ENCODE measurements at places on chromosomes 1 and 21. TPM values are rescaled to one million over a fixed set of nuclear protein-coding genes. Genes with fewer than 3 reads are reported as not detected.

GRCh38 chr1:11514366-11514765 lies 35.4 kb downstream of the DISP3 start:
- no peak for DNase-seq
- H3K4me1 ChIP-seq: no peaks in the 10 kb centered on the region

- no peaks in the 10 kb centered on the region for H3K27me3 ChIP-seq
- H3K27ac ChIP-seq: peak within 1 kb of the TSS; percentile 99
- H3K36me3 ChIP-seq: no peaks in the 10 kb centered on the region
- peak; percentile 100 for DNase-seq
- H3K4me1 ChIP-seq: peaks cover 34% of the 10 kb centered on the region
- H3K4me3 ChIP-seq: peak within 1 kb of the TSS; percentile 73
Observed at GRCh38 chr1:22052115-22053016, at the start of gene CDC42. TSS of gene CDC42 (plus strand) at chr1:22052709. CDS start at chr1:22078479, 25,770 bp downstream.

DNA sequence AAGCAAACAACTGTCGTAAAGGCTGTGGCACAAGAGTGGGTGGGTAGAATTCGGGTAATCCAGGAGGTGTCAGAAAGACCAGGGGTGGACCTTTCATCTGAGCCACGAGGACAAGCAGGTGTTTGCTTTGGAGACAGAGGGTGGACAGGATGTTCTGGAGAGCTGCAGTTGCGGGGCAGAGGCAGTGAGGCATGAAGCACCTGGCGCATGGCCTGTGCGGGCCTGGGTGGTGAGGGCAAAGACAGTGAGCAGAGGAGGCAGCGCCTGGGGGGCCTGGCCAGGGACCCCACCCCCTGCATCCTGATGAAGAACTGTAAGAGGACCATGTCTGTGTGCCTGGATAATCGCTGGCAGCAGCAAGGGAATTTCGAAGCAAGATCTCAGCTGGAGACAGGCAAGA lies 24.9 kb downstream of the KIF26B start:
- no peak overlapping the region for H3K4me3 ChIP-seq
- no peaks in the 10 kb centered on the region for H3K36me3 ChIP-seq
- H3K27ac ChIP-seq: no peak overlapping the region

- H3K27ac ChIP-seq: no peak overlapping the region
- H3K4me1 ChIP-seq: peaks cover 9% of the 10 kb centered on the region
- no peaks in the 10 kb centered on the region for H3K36me3 ChIP-seq
- peaks cover 28% of the 10 kb centered on the region for H3K27me3 ChIP-seq
- H3K4me3 ChIP-seq: no peak overlapping the region
Observed at GRCh38 chr1:32878183-32878582, 7.5 kb upstream of the FNDC5 start.

- no peak overlapping the region for H3K27ac ChIP-seq
- peaks cover 19% of the 10 kb centered on the region for H3K36me3 ChIP-seq
- no peaks in the 10 kb centered on the region for H3K27me3 ChIP-seq
- no peak for DNase-seq
- peaks cover 11% of the 10 kb centered on the region for H3K4me1 ChIP-seq
Observed at GRCh38 chr1:153649137-153649862, 9.2 kb upstream of the SNAPIN start.

- H3K36me3 ChIP-seq: no peaks in the 10 kb centered on the region
- no peak overlapping the region for H3K4me3 ChIP-seq
- H3K4me1 ChIP-seq: no peaks in the 10 kb centered on the region
Observed at GRCh38 chr1:213564215-213564659, 423.5 kb upstream of the PROX1 start.

DNA sequence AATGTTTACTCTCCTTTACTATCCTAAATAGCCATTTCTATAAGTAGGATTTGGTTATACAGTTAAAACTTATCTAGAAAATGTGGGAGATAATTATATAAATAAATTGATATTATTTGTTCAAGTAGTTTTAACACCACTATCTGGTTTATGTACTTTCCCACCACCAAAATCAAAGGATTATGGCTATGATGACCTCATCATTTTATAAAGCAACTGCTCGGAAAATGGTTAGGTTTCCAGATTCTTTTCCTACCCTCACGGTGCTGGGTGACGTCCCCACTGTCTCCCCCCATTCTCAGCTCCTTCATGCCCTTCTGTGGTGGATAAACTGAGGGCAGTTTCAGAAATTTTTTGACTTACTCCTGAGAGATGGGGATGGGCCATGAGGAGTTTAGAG lies 1011.8 kb upstream of the ADGRL4 start:
- H3K27ac ChIP-seq: no peak overlapping the region
- no peaks in the 10 kb centered on the region for H3K36me3 ChIP-seq
- H3K27me3 ChIP-seq: no peaks in the 10 kb centered on the region
- no peak overlapping the region for H3K4me3 ChIP-seq

DNA sequence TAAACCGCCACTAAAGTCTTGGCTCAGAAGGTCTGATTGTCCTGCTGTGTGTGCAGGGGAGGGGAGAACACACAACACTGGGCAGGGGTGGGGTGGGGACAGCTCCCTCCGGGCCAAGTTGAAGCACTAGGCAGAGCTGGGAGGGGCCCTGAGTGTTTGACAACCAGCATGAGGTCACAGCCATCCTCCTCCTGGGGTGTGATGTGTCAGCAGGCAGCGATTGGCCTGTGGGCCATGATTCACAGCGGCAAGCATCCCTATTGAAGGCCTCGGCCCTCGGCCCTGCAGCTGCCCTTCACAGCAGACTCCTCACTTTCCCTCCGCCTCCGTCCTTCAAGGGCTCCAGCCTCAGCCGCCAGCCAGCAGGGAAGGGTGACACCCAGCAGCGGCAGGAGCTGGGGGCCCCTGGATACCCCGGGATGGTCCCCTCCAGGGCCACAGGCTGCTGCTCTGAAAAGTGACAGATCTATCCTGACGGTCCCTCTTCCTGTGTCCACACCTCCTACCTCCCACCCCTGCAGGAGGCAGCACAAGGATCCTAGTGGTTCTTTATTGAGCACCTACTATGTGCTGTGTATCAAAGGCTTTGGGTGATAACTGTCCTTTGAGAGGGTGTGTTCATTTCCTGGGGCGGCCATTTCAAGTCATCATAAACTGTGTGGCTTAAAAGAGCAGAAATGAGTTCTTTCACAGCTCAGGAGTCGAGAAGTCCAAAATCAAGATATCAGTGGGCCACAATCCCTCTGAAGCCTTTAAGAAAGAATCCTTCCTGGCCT lies 66.0 kb upstream of the SLC25A33 start:
- H3K36me3 ChIP-seq: no peaks in the 10 kb centered on the region
- H3K27me3 ChIP-seq: peaks cover 5% of the 10 kb centered on the region
- H3K4me1 ChIP-seq: no peaks in the 10 kb centered on the region
- no peak overlapping the region for H3K27ac ChIP-seq
- DNase-seq: no peak

GRCh38 chr1:21084111-21084810 lies 92.4 kb downstream of the EIF4G3 start:
- peaks cover 28% of the 10 kb centered on the region for H3K36me3 ChIP-seq
- H3K4me1 ChIP-seq: peaks cover 4% of the 10 kb centered on the region
- no peak overlapping the region for H3K4me3 ChIP-seq
- no peaks in the 10 kb centered on the region for H3K27me3 ChIP-seq
- H3K27ac ChIP-seq: no peak overlapping the region

GRCh38 chr1:218388591-218388990 lies 43.5 kb downstream of the TGFB2 start:
- H3K36me3 ChIP-seq: no peaks in the 10 kb centered on the region
- H3K4me3 ChIP-seq: no peak overlapping the region
- no peaks in the 10 kb centered on the region for H3K4me1 ChIP-seq
- no peak for DNase-seq
- H3K27me3 ChIP-seq: peaks cover 8% of the 10 kb centered on the region

GRCh38 chr1:151881479-151881878 lies 27.8 kb downstream of the THEM4 start:
- H3K27me3 ChIP-seq: no peaks in the 10 kb centered on the region
- H3K4me1 ChIP-seq: no peaks in the 10 kb centered on the region
- peaks cover 19% of the 10 kb centered on the region for H3K36me3 ChIP-seq
- no peak for DNase-seq

DNA sequence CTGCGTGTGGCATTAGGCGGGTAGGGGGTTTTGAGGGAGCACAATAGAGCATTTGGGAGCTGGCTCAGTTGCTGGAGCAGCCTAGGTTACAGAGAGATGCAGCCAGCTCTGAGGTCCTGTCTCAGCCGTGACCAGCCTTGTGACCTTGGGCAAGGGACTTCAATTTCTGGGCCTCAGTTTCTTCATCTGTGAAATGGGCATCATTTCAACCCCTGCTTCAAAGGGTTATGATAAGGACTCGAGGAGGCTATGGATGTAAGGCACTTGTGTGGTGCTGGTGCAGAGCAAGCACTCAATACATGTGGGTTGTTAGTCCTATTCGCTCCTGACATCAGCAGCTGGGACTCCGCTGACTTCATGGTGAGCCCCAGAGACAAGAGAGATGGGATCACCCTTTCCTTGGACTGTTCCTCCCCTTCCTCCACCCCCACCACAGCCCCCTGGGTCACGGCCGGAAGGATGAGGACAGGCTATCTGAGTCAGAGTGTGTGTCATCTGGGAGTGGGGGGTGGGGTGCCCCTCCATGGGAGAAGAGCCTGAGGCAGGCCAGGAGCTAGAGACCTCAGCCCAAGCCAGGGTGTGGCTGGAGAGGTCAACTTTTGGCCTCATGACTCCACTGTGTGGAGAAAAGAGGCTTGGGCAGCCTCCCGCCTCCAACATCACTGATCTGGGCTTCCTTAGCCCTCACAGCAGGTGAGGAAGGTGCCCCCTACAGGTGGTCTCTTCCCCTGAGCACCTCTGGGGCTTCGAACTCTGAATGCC lies 71.4 kb upstream of the ZBTB40 start:
- H3K4me3 ChIP-seq: no peak overlapping the region
- no peak overlapping the region for H3K27ac ChIP-seq
- H3K27me3 ChIP-seq: peaks cover 40% of the 10 kb centered on the region
- no peak for DNase-seq
- H3K4me1 ChIP-seq: no peaks in the 10 kb centered on the region

DNA sequence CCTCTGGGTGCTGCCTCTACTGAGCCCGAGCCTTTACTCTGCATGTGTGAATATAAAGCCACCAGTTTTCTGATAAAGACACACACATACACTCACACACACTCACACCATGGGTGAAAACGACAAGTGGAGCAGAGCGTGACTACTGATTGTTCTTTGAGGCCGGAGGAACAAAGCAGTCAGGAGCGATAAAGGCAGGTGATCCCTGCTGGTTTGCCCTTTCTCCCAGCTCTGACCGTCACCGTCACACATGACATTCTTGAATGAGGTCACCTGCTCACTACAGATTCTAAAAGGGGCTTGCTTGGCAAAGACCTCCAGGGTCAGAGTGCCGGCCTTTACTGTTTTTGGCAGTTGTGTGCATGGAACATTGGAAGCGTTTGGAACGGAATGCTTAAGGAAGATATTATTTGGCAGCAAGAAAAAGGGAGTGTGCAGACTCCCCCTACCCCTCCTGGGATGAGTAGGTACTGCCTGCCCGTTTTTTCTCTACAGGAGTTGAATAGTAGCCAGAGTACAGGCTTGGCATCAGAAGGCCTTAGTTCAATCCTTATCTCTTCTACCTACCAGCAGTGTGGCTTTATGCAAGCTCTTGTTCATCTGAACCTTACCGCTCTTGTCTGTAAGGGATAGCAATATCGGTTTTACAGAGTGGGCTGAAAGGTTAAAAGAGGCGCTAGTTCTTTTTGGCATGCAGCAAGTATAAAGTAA lies 79.7 kb downstream of the PBX1 start:
- no peak overlapping the region for H3K27ac ChIP-seq
- H3K27me3 ChIP-seq: no peaks in the 10 kb centered on the region
- no peak overlapping the region for H3K4me3 ChIP-seq
- no peaks in the 10 kb centered on the region for H3K36me3 ChIP-seq

DNA sequence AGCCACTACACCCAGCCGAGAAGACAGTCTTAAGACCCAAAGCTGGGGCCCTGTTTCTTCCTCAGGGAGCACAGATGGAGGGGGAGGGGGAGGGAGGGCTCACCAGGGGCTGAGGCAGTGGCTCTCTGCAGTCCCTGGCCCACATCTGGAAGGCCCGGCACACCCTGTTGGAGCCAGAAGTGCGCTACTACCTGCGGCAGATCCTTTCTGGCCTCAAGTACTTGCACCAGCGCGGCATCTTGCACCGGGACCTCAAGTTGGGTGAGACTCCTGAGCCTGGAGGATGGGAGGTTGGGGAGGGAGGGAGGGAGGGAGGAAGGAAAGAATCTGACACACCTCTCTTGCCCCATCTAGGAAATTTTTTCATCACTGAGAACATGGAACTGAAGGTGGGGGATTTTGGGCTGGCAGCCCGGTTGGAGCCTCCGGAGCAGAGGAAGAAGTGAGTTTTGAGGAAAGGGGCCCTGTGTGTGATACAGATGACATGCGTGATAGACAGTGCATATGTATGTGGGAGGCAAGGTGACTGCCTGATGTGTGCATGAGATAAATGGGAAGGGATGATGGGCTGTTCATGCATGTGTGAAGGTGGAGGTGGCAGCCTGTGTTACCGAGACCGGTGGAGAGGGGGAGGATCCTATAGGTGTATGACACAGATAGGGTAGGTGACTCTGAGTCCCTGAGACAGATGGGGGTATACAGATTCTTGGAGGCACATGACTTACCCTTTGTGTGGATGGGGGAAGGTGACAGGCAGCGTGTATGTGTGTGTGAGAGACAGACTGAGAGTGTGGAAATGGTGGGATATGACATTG lies 1.5 kb downstream of the PLK3 start:
- peak; percentile 84 for DNase-seq
- peaks cover 41% of the 10 kb centered on the region for H3K36me3 ChIP-seq
- peaks cover 36% of the 10 kb centered on the region for H3K4me1 ChIP-seq
- peak overlapping the region; percentile 77 for H3K4me3 ChIP-seq
- no peaks in the 10 kb centered on the region for H3K27me3 ChIP-seq

DNA sequence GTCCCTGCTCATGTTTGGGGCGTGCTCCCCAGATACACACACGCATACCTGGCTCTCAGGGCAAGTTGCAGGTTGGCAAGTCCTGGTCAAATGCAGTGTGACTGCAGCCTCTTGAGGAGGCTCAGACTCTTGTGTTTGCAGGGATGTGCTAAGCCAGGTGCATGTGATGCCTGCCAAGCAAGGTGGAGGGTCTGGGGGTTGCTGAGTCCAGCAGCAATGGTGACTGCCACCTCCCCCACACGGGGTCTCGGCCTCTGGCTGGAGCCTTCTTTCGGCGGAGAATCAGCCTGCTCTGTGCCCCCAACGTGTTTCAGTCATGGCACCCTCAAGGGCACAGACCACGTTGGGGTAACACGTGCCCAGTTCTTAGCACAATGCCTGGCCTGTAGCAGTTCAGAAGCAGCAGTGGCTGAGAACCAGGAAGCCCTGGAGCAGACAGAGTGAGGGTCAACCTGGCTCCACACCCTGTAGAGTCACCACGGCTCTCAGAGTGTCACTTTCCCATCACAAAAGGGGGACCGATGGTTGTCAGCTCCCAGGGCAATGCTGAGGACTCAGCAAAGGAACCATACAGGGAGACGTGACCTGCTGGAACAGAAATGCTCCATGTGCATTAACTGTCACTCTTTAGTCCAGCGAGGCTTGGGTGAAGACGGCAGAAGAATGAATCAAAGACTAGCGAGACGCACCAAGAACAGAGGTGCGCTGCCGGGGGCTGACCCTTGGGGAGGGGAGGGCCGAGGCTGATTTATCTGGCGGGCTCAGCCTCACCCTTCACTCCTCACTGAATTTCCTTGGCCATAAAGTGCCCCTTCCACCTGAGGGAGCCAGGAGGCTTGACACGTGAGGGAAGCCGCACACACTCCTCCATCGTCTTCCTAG lies 109.0 kb downstream of the PGBD5 start:
- H3K36me3 ChIP-seq: no peaks in the 10 kb centered on the region
- H3K27ac ChIP-seq: no peak overlapping the region
- no peak overlapping the region for H3K4me3 ChIP-seq

GRCh38 chr1:61297887-61298286 lies 215.5 kb downstream of the NFIA start:
- no peak for DNase-seq
- peaks cover 3% of the 10 kb centered on the region for H3K4me1 ChIP-seq
- no peaks in the 10 kb centered on the region for H3K27me3 ChIP-seq
- no peaks in the 10 kb centered on the region for H3K36me3 ChIP-seq
- no peak overlapping the region for H3K4me3 ChIP-seq

The C1orf87 gene
- total RNA-seq: not detected

The ZBTB40 gene
- total RNA-seq: 34.6 TPM

The TNNT2 gene
- total RNA-seq: 0.41 TPM

The OR2L13 gene
- 0.34 TPM for total RNA-seq

The KCNJ15 gene
- total RNA-seq: 8.9 TPM

Data from spleen (tissue), 13 donors.